Cardiac septum (tissue), 1 donor: ENCODE measurements at places on chromosomes 5 and 9. TPM values are rescaled to one million over a fixed set of nuclear protein-coding genes. Genes with fewer than 3 reads are reported as not detected.

The TRIP13 gene
- total RNA-seq: 0.57 TPM

DNA sequence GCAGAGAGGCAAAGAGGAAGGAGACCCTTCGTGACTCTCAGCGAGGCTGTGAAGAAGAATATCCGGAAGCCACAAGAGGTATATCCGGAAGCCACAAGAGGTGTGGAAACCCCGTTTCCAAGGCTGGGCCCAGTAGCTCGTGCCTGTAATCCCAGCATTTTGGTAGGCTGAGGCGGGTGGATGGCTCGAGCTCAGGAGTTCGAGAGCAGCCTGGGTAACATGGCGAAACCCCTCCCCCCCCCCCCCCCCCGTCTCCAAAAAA, 612 bp upstream of the BBLN start:
- DNase-seq: peak; percentile 84

GRCh38 chr5:79471556-79471955, 42.4 kb downstream of the HOMER1 start:
- no peak for DNase-seq

The CATSPER3 gene
- 0.54 TPM for total RNA-seq

GRCh38 chr5:34576891-34577666, 79.0 kb upstream of the RAI14 start:
- DNase-seq: no peak
